ENCODE measurements at places on chromosomes 1 and 21.

DNA sequence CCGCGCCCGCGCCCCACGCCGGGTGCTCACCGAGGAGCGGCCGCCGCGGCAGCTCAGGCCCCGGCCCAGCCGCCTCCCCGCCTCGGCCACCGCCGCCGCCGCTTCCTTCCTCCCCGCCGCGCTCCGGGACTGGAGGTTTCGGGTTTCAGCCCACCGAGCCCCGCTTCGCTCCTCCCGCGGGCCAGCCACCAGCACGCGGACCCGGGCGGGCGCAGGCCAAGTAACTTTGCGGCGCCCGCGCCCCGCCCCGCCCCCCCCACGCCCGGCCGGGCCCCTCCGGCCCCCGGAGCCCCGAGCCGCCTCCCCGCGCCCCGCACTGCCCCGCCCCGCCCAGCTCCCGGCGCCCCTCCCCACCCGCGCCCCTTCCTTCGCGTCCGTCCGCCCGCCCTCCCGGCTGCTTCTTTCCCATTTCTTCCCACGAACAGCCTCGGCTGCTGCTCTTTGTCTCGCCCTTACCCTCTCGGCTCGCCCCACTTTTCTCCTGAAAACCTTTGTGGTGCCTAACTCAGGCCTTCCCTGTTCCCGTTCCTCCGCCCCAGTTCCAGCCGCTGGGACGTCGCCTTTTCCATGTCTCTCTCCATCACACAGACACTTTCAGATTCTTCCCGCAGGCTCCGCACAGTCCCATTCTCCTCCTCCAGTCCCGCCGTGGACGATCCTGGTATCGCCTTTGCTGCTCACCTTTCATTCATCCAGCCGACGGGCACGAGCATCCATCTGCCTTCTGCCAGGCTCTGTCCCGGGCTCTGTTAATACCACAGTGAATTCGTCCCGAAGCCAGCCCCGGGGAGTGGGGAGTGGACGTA is at the start of gene GPR161:
GPR161 (minus strand) TSS at position 222 of the 806 bp plus-strand sequence. CDS start 32,080 bp downstream, outside the sequence.
- DNase-seq = peak; percentile 86

GRCh38 chr1:45448357-45448756 is 42.6 kb downstream of the TESK2 start:
- no peak for DNase-seq

DNA sequence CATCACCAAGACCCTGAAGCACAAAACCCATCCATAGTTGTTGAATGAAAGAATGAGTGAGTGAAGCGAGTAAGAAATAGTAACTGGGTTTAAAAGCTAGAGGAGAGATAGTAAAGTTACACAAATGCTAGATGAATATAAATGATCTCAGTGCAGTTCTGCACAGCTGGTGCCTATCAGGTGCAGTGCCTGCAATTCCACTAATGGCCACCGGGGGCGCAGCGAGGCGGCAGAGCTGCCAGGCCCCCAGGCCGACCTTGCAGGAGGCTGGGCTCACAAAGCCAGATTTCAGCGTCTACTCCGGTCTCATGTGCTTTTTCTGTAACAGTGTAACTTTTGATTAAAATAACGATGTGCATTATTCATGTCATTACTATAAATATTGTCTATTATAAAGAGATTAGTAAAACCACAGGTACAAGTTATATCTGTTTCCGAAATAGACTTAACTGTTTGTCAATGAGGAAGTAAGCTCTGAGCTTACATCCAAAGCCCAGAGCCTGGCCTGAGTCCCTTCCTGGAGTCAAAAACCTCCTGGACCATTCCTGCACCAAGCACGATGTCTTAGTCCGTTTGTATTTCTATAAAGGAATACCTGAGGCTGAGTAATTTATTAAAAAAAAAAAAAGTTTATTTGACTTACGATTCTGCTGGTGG is 477.6 kb downstream of the NPHP4 start:
- peak; percentile 92 for DNase-seq

DNA sequence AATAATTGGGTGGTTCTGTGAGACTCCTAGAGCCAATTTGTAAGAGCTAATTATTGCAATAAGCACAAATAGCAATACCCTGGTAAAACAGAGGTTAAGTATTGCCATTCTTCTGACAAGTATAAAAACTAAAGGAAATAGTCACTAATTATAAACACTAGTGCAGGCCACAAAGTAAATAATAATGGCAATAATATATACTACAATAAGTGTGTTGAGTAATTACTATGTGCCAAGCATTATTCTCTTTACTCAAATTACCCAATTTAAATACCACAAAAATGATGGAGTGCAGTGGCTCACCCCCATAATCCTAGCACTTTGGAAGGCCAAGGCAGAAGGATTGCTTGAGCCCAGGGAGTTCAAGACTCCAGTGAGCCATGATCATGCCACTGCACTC is 15.3 kb downstream of the ZMYM6 start:
- DNase-seq = no peak

- DNase-seq = peak; percentile 49
Measured at GRCh38 chr21:38170283-38170682, 86.5 kb upstream of the KCNJ15 start.

- DNase-seq = no peak
Measured at GRCh38 chr1:18560692-18561091, 70.0 kb upstream of the PAX7 start.

- DNase-seq = peak; percentile 21
Measured at GRCh38 chr1:28456078-28456477, 49.8 kb upstream of the RCC1 start.

- no peak for DNase-seq
Measured at GRCh38 chr1:238606457-238606856, 715.7 kb upstream of the ZP4 start.

- no peak for DNase-seq
Measured at GRCh38 chr1:15943328-15943991, 32.4 kb downstream of the ZBTB17 start.

DNA sequence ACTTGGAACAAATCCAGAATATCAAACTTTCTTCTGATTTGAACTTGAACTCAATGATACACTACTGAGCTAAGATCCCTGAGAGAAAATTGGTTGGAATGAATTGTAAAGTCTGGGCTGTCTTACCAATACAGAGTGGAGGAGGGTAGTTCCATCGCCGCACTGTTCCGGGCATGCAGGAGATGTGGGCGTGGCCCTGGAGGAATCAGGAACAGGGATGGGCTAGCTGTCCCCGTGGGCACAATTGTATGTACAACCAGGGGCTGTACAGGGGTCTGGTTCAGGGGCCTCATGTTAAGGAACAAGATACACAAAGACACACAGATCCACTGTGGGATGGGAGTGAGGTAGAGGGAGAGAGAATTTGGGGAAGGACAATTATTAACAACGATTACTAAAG is 144.3 kb downstream of the ZSCAN20 start:
- DNase-seq = no peak

GRCh38 chr1:25066256-25066655 is 136.2 kb upstream of the RUNX3 start:
- DNase-seq = peak; percentile 50

DNA sequence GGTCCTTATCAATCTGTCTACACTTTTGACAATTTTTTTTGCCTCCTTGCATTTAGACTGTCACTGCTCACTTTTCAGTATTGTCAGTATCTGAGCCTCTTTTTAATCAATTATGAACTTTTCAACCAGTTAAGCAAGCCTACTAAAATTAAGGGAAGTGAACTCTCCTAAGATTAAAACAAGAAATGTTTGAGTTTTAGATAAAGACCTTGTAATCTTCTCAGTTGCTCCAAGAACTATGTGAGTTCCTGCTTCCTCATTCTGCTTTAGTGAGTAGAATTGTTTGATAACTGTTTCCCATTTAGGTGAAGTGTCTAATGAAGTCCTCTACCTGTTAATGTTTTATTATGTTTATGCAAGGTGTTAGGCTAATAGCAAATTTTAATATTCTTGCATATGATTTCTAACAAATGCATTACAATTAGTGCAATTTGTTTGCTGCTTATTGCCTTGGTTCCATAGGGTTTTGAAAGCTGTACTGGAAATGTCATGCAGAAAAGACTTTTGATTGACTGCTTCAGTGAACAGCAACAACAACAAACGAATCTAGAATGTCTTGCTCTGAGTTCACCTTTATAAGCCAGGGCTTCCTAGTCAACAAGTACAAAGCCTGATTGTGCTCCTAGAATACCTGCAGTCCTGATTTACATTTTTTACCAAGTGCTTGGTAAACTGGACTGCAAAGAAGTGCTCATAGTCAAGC is 40.9 kb downstream of the PLA2G4A start:
- DNase-seq = no peak

DNA sequence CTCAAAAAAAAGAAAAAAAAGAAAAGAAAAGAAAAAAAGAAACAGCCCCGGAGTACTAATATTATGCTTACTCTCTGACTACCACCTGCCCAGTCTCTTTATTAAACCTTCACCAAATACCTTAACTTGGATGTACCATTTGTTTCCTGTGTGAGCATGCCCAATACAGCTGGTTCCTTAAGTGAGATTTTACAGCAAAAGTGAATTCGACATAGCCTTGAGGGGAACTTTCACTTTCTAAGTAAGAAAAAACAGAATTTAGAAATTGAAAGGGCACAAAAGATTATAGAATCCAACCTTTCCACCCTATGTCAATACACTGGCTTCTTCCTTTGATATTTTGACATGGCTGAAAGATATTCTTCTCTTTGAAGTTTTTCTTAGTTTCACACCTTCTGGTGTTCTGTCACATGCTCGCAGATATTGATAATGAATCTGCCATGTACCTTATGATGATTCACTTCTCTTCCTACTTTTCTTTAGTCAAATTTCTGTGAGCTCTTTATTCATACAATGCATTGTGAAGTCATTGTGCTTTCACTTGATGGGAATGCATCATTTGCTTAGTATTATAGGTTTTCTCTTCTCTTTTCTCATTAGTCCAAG is 5.2 kb upstream of the GIPC2 start:
- DNase-seq = no peak

DNA sequence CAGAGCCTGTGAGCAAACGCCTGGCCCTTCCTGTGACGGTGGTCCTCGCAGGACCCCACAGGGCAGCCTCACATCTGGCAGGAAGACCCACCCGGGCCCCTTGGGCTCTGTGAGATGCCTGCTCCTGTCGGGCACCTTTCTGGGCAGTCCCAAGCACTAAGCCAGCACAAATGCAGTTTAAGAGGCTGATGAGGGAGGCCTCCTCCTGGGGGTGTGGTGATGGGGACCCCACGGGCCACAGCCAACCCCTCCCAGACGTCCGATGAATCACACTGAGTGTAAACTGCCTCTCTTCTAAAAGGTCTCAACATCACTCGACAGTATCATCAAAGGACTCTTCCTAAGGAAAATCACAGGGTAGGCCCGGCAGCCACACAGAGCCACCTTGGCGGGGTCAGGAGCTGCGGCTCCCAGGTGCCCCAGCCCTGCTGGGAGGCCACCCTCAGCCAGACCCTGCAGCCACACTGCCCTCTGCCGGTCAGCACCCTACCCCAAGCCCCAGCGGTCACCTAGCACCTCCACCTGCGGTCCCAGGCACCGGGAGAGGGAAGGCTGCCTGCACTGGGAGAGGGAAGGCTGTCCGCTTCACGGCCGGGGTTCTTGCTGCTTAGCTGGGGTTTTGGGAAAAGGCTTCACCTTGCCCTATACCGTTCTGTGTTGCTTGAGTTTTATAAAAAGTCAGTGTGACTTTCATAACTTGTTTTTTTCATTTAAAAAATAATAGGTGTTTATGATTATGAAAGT is 3.9 kb upstream of the PRKCZ start:
- peak; percentile 67 for DNase-seq

- no peak for DNase-seq
Measured at GRCh38 chr1:6842301-6842700, 57.0 kb downstream of the CAMTA1 start.

DNA sequence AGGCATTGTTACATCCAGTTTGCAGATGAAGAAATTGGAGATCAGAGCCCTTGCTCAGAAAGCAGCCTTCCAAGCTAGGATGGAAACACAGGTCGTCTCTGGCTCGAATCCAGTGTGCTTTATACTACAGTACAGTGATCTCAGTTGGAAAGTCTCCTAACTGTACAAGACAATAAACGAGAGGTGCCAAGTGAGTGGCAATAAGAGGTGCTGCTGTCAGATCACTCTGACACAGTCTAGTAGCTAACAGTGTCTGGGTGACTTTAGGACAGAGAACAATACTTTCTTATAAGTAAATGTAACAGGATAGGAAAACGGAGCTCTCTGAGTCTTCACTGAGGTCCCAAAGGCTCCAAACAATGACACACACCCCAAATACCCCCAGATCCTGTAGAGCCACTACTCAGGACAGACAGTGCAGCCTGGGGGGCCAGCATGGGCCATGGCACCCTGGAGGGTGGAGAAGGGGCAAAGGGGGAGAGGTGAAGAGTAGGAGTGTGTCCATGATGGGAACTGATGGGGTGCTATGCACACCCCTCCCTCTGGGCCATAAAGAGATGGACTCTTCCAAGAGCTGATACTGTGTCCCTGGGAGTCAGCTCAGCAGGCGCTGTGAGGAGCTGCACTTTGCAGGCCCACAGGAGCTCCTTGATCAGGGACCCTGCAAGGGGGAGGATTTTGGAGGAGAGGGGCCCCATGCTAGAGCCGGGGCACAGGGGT is 3.3 kb downstream of the SH3BGR start:
- no peak for DNase-seq

- DNase-seq = no peak
Measured at GRCh38 chr1:164703463-164703862, 144.5 kb downstream of the PBX1 start.

DNA sequence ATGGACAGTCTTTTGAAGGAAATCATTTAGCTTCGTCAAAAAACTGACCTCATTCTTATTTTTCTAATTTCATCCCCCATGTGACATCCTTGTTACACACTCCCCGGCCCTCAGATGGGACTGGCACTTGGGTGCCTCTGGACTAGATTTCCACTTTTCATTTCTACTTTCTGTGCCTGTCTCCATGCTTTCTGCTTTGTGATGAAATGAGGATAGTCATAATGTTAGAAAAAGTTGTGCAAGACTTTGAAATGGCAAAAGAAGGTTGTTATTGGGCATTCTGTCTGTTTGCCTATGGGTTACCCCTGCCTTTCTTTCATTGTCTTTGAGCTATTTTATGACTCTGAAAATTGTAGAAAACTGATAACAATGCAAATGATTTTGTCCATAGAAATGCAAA is 54.9 kb downstream of the MDM4 start:
- no peak for DNase-seq

DNA sequence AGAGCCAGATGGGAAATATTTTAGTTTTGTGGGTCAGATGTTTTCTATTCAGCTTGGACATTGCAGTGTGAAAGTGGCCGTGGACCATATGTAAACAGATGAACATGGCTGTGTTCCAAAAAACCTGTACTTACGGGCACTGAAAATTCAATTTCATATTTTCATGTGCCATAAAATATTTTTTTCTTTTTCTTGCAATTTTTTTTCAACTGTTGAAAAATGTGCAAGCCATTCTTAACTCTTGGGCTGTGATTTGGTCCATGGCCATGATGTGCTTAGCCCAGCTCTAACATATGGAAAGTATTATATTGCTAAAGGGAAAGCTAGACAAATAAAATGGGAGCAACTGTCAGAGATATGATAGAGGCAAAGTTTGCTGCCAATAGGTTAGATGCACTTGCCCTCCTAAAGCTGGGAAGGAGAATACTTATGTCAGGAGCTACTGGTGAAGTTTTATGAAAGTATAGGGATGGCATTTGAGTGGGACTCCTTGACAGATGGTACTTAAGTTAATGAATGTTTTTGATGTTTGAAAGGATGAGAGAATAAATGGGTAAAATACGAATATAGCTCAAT is 240.3 kb downstream of the RYR2 start:
- DNase-seq = no peak

GRCh38 chr21:44702973-44703730 is 6.2 kb downstream of the KRTAP10-12 start:
- DNase-seq = no peak

Measured in GM03348 (cell line).